GM19239 (cell line): ENCODE measurements at places on chromosomes 7 and 10.

- DNase-seq, result no peak
Observed at GRCh38 chr10:44415121-44415520, 30.2 kb upstream of the CXCL12 start.

- DNase-seq, result no peak
Observed at GRCh38 chr10:27601503-27601902, 97.4 kb downstream of the RAB18 start.

DNA sequence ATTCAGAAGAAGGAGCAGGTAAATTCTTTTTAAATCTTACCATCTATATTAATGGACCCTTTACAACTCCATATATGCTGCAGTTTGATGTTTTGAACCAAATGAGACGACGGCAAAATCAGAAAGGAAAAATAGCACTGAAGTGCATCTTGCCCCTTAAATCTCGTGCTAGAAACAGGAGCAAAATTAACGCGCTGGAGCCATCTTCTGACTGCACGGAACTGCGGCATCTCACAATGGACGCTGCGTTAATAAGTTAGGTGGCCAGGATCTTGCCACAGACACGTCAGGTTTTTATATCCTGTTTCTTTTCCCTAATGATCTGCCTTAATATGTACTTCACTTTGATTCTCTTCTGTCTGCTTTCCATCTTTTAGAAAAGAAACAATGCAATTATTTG, 354.5 kb downstream of the TFEC start:
- DNase-seq, result no peak

GRCh38 chr7:44911911-44912310, 26.6 kb upstream of the PURB start:
- no peak for DNase-seq
